AG10803 (cell line): ENCODE measurements at places on chromosomes 2 and 18.

GRCh38 chr2:138866797-138867196 is 86.6 kb upstream of the NXPH2 start:
- DNase-seq = no peak

GRCh38 chr2:163607630-163608029 is 128.2 kb downstream of the FIGN start:
- DNase-seq = no peak

DNA sequence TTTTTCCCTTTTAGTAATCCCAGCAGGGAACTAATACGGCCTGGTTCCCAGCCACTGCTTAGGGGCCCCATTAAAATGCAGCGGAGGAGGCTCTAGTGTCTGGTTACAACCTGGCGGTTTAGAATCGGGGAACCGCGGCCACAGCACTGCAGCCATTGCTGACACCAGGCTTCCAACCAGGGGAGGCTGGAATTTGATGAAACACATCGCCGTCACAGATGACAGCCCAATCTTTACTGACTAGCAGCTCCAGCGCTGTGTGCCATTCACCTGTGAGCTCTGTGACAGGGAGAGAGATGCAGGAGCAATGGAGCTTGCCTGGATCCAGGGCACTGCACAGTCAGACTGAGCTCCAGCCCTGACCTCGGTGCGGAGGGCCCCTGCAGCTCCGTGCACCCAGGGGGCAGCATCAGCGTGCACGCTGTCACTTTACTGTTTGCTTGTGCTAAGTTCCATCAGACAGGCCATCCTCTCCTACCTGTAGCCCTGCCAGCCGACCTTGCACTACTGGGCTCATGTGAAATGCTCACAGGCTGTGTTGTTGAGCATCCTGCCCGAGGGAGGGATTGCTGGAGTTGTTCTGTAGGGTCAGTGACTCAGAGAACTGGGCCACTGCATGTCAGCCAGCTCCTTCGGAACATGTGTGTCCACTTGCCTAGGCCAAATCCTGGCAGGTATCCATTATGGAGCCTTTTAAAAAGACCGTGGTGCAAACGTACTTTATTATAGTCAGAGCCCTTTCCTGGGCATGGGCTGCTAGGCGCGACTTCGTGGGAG is 203.5 kb downstream of the SEPTIN10 start:
- DNase-seq = peak; percentile 55

DNA sequence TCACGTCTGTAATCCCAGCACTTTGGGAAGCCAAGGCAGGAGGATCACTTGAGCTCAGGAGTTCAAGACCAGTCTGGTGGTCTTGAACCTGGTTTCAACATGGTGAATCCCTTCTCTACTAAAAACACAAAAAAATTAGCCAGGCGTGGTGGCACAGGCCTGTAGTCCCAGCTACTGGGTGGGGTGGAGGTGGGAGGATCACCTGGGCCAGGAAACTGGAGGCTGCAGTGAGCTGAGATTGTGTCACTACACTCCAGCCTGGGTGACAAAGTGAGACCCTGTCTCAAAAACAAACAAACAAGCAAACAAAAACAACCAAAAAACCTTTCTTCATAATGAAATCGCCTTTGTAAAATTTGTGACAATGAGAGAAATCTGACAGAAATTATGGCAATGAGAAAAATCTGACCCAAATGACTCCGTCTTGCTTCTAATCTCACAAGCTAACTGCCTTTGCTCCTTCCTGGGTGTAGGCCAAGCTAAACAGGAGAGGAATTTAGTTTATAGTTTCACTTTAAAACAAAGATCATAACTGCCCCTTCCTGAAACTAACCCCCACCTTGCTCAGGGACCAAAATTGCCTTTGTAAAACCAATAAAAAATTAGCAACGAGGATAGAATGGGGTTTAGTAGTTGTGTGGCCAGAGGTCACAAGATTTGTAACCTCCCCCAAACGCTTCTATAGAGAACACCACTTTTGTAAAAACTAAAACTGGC is 60.7 kb upstream of the KIF5C start:
- peak; percentile 33 for DNase-seq

DNA sequence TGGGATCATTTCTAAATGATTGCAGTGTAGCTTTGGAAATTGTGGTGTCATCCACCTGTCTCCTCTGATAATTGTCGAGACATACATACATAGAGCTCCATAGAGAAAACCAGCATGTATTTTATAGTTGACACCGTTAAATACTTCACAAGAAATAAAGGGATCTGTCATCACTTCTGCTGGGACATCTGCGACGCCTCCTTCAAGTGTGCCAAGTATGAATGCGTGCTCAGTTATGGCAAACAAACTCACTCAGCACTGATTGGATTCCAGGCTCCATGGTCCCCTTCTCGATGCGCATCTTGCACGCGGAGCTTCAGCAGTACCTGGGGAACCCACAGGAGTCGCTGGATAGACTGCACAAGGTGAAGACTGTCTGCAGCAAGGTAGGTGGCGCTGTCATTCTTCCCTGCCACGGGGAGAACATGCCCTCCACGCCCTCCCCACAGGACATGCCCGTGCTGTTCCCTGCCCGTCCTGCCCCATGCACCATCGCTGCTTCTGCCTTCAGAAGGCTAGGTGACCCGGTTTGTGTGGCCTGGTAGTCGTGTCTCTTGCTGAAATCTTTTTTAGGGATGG is 64.1 kb downstream of the TRAPPC12 start:
- no peak for DNase-seq

DNA sequence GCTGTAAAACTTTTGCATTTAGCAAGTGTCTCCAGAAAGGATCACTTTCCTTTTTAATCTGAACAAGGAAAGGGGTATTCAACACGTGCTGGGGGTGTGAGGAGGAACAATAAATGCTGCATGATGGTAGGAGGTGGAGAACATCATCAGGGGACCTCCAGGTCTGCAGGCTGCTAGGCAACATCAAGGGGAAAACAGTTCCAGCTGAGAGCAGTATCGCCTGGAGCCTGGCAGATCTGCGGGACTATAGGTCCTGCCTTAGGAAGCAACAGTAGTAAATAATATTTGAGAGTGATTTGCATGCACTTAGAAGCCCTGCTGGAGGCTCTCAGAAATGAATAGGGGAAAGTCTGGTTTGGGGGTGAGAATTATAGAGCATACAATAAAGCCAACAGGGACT is 175.6 kb downstream of the SUCLG1 start:
- DNase-seq = no peak

DNA sequence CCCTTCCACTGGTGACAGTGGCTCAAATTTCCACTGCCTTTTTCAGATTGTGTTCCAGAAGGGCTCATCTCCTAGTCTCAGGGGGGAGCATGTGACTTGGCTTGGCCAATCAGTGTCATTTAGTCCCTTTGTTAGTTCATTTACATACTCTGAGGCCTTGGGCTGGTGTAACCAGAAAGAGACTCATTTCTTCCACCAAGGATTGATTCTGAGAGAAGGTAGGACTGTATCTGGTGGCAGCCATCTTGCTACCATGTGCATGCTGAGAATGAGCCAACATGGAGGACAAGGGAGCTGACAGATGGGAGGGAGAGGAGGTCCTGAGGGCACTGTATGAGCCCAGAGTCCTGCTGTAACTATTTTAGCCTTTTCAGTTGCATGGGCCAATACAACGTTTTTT is 191.7 kb downstream of the THSD7B start:
- DNase-seq = no peak

DNA sequence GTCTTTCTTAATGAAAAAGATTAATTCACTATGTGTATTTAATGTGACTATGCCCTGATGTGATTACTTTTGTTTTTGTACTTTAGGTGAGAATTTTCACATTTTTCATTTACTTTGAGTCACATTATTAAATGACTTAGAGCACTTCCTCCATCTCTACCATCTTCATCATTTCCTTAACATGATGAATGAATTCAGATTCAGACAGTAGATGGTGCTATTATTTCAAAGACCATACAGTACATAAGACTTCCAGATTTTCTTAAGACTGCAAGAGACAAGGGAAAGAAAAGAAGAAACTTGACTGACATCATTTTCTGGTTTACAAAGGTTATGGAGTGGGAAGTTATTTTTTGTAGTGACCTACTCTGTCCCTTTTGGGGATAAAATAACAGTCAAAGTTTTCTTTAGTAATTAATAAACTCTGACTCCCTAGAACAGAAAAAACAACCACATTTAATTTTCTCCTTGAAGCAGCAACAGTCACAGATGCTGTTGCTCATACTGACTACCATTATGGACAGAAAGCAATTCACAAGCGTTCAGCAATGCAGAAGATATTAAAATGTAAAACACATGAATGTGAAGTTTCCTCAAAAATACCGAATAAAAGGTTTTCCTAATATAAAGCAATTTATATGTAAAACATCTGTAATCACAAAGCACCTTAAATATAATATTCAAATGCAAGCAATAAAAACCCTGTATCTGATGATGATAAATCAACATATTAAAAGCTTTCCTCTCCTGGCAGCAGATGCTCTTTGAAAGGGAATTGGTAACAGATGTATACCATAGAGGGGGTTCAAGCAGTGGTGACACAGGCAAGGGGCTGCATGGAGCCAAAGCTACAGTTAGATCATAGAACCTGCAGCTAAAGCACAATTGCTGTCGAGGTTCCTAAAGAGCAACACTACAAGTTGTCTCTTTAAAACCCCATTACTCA is 1010.9 kb upstream of the NXPH2 start:
- DNase-seq = peak; percentile 3

GRCh38 chr2:119384971-119385370 is 18.2 kb downstream of the DBI start:
- DNase-seq = no peak

DNA sequence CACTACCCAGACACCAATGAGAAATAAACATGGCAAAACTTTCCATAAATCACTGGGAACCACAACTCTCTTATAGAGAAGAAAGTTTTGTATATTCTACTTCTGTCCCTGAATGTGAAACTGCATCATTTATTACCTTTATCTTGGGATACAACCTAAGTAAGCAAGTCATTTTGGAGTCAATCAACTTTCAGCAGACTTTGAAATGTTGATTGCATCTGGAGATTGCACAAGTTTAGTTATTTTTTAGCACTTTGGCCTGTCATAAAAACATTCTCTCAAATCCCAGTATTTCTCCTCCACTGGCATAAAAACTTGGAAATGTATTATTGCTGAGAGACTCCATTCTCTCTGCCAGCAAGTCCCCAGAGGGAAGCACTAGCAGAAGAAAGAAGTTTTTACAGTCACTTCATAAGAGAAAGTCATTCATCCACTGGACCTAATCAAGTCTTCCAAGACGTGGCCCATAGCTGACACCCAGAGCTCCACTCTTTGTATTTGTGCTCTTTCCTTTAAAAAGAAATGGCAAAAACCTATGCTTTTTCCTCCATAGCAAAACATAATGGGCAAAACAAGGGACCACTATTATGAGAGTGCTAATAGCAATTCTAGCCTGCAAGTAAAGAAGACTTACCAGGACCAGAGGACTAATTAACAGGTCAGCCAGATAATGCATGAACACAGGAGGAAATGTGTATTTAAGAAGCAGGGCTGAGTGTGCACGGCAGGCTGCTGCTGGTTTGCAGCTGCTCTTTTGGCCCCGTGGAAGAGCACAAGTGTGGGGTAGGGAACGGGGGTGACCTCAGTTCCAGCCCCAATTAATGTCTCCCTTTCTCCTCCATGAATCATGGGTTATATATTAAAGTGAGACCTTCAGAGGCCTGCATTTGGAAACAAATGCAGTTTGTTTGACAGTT is 171.5 kb downstream of the INO80D start:
- no peak for DNase-seq

DNA sequence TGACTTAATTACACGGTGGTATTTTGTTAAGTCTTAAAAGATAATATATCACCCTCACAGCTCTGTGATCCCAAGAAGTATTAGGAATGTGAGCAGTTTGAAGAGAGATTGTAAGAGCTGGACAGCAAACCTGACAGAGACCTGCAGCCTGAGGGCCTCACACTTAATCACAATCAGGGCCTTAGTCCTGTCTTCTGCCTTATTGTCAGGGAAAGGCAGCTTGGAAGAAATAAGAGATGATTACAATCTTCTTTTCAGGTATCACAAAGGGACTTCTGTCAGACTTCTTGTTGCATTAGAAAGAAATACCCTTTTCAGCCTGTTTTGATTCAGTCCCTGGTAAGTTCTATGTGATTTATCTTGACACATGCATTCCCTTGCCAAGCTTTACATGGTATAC is 1433.8 kb upstream of the SLC39A10 start:
- DNase-seq = no peak
